Left lung (tissue), 14 donors: ENCODE measurements at places on chromosomes 2 and 18. TPM values are rescaled to one million over a fixed set of nuclear protein-coding genes. Genes with fewer than 3 reads are reported as not detected.

DNA sequence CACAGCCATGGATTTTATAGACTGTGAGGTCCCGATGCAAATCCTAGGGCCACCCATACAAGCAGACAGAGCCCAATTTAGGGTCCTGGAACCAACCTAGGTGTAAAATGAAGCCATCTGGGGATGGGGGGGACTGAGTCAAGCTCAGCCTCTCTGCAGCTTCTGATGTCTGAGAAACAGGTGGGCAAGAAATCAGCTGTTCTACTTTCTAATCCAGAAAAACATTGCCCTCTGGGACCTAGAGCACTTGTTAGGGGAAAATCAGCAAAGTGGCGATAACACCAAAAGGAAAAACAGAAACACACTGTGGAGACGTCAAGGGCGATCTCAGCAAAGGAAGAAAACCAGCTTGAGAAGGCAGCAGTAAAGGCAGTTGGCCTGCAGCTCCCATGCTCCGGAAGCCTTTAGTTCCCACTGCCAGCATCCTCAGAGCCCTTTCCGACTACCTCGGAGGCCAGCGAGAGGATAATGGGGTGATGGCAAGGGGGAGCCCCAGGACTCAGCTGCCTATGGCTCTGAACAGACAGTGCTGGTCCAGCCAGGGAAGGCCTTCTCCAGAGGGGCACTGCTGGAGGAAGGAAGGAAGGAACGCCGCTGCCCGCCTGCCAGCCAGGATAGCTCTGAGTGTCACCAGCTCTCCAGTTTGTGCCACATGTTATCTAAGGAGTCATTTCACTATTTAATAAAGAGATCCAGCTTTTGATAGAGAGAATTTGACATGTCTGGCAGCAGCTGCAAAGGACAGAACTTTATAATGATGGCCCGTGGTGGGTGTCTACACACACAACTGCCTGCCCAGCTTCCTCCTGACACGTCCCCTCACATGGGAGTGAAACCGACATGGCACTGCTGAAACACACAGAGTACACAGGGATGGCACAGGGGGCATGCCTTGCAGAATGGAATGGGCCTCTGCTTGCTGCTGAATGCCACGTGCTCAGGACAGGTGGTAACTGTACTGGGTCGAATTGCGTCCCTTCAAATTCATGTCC lies 37.7 kb downstream of the HS1BP3 start:
- DNase-seq, result peak; percentile 30

DNA sequence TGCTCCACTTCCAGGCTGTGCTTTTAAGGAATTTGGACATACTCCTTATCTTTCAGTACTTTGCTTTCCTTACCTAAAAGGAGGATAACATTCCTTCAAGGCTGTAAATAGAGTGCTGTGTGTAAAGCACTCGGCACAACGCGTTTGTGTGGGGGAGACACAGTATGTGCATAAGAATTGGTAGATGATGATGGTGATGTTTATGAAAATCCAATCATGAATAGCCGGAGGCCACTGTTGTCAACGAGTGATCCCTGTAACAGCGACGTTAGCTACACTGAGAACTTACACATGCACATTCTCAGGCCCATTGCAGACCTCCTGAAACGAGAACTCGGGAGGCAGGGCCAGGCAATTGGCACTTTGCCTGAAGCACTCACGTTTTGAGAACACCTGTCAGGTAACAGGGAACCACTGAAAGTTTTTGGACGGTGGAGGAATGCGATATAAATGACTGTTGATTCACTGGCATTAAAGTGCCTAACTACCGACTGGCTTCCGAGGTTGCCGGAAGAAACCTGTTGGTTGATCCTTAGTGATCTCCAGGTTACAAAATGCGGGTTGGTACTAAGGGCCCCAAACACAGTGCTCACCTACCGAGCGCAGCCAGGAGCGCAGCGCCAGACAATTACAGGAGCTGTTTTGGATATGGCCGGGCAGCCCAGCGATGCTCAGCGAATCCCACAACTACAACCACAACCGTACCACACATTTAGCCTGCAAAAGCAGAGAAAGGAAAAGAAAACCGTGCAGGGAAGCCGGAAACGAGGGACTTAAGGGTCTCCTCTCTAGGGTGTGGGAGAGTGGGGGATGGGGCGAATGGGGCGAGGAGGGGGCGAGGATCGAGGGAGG lies 1.0 kb upstream of the MAP4K4 start:
- DNase-seq, result peak; percentile 64

DNA sequence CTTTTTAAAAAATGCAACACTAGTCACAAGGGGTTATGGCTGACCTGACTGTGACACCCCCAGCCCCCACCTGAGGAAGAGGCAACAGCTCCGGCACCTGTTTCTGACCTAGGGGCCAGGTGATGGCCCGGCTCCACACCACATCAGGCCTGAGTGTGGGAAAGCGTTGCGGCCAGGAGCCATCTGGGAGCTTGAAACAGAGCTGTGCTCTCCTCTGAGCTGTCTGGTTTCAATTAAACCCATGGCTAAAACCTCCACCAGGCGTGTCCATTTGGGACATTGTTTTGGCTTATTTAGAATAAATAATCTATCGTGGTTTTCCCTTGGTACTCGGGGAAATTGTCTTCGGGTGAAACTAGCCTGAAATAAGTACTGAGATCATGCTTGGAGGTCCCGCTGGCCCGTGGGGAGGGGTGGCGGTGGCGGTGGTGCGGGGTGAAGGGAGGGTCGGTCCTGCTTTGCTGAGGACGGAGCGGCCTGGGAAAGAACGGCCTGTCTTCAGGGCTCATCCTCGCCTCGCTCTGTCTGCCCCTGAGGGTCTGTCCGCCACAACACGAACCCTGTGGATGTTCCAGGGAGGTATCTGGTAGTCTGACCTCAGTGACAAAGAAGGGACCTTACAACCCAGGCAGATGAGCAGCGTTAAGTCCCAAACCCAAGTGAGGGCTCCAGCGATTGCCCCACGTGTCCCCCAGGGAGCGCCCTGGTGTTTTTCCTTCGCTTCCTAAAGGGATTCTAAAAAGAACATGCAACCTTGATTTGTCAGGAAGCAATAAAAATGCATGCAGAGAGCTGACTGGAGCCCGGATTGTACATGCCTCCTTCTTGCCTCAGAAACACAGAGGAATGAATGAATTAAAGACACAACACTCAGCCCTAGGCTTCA lies 58.7 kb downstream of the IL1RL2 start:
- peak; percentile 56 for DNase-seq

GRCh38 chr2:109066501-109066900 lies 62.5 kb upstream of the SH3RF3 start:
- DNase-seq, result no peak

- DNase-seq, result no peak
These were observed 6.8 kb upstream of the PPM1G start for GRCh38 chr2:27416151-27416550.

DNA sequence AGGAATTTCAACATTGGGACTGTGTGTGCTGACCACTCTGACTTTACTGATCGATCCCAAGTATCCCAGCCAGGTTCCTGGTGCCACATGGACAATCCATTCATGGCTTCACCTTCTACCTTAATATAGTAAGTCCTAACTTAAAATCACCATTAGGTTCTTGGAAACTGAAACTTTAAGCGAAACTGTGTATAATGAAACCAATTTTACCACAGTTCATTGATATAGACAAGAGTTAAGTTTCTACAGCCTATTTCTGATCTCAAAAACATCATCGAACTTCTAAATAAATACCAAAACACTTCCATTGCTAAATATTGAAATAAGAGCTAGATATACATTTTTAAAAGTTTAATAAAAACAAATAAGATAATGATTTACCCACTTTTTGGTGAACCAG lies 4.4 kb upstream of the EXOC6B start:
- DNase-seq, result no peak

DNA sequence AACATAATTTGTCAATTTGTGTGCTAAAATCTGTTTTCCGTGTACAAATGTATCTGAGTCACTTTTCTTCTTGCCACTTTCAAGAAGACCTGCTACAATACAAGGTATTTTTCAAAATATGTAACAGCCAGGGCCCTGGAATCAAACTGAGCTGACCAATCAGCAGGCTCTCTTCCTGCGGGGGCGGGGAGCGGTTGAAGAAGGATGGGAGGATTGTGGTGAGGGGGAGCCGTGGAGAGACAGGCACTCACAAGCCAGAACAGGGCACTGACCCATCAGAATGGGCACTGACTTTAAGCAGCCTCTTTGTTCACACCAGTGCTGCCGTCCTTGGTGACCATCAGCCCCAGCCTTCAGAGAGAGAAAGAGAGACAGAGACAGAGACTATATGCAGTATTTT lies 40.6 kb upstream of the CCNYL1 start:
- DNase-seq, result no peak

GRCh38 chr2:47607005-47607679 lies 175.8 kb upstream of the MSH6 start:
- no peak for DNase-seq

- DNase-seq, result no peak
These were observed 47.7 kb downstream of the GLI2 start for GRCh38 chr2:120783371-120783791.

Gene ANKRD30B
- total RNA-seq, result not detected

Gene TCF7L1
- total RNA-seq, result 17.7 TPM

Gene CCDC102B
- total RNA-seq, result 60.7 TPM

Gene VWC2L
- total RNA-seq, result not detected

Gene ANKRD12
- 64.3 TPM for total RNA-seq

Gene CCDC141
- 29.6 TPM for total RNA-seq

Gene RAB27B
- total RNA-seq, result 57.9 TPM

Gene NEUROD1
- total RNA-seq, result not detected
